ENCODE measurements at places on chromosomes 1 and 21. TPM values are rescaled to one million over a fixed set of nuclear protein-coding genes. Genes with fewer than 3 reads are reported as not detected.

Gene ARHGAP29
- not detected for total RNA-seq

Gene RRP1
- 27.8 TPM for total RNA-seq

Gene C1QB
- total RNA-seq, result not detected

Gene KRTAP19-3
- not detected for total RNA-seq

Gene WNT3A
- not detected for total RNA-seq

Gene FAM229A
- 33.7 TPM for total RNA-seq

Gene LEMD1
- not detected for total RNA-seq

Gene PTGFRN
- total RNA-seq, result 0.10 TPM

Gene PCSK9
- not detected for total RNA-seq

Gene BCL2L15
- total RNA-seq, result 1.3 TPM

Gene WNT4
- total RNA-seq, result not detected

Gene PLA2G2D
- total RNA-seq, result 1.7 TPM

Gene CCT3
- 106 TPM for total RNA-seq

Gene CCDC185
- total RNA-seq, result not detected

Gene CATSPERE
- 3.1 TPM for total RNA-seq

Gene TDRD10
- total RNA-seq, result not detected

Gene IGFN1
- not detected for total RNA-seq

Gene ALX3
- not detected for total RNA-seq

GRCh38 chr1:31368611-31369107, 4.2 kb downstream of the FABP3 start:
- no peak for DNase-seq

GRCh38 chr1:17309426-17310067, 1.6 kb downstream of the PADI4 start:
- DNase-seq, result no peak

DNA sequence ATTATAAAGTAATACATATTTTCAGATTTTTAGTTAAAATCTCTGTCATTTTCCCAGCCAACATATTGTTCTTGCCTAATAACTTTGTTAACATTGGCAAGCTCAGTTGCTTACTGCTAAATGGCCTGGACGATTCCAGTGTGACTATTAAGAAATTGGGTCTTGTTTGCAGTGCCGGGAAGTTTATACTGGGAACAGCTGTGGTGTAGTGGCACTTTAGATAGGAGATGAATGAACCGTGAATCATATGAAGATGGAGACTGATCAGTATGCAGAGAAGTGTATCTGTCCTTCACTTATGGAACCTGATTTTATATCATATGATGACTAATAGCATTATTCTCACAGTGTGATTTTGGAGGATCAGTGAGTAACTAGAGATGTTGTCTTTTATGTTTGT, 3.3 kb downstream of the CHRM3 start:
- no peak for DNase-seq

GRCh38 chr1:86618358-86618757, 71.5 kb downstream of the CLCA4 start:
- DNase-seq, result no peak

GRCh38 chr1:18724801-18725200, 94.2 kb downstream of the PAX7 start:
- no peak for DNase-seq

DNA sequence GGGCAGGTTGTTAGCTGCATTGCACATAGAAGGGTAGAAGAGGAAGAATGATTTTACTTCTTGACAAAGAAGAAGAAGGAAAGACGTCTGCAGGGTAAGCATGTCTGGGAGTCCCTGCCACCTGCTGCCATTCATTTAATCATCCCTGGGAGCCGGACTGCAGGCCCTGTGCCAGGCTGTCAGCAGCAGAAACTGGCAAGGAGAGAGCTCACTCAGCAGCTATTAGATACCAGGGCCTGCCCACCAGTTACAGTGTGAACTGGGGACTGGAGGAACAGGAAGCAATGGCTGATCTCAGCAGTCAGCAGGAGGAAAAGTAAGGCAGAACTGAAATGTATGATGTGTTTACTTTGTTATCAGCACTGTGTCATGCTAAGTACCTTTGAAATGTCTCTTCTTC, 75.7 kb upstream of the C1orf87 start:
- no peak for DNase-seq

DNA sequence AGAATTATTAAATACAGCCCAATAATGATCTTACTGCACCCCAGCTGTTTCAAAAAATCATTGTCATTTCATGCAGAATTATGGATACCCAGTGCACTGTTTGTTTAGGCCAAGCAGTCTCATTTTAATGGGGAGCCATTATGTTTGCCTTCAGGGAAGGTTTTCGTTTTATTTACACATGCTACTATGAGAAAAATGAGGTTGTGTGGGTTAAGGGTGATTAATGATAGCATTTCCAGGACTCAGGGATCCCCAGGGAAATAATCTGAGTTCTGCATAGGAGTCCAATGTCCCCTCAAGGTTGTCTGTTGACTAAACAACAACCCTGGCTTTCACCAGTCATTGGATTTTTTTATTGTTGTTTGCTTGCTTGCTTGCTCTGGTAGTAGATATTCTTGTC, 71.0 kb upstream of the ZP4 start:
- no peak for DNase-seq

DNA sequence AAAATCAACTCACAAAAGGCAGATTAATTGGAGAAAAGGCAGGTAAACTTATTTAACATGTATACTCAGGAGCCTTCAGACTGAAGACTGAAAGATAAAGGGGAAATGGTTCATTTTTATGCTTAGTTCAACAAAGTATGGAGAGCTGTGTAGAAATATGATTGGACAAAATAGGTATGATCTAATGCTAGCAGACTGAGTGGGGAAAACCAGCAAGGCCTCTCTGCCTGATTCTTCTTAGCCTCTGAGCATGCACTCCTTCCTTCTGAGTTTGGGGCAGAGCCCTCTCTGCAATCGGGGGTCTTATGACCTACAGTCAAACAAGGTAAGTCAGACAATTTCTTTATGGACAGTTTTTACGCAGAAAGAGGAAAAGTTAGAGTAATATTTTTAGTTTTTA, 38.8 kb upstream of the SUCO start:
- no peak for DNase-seq

DNA sequence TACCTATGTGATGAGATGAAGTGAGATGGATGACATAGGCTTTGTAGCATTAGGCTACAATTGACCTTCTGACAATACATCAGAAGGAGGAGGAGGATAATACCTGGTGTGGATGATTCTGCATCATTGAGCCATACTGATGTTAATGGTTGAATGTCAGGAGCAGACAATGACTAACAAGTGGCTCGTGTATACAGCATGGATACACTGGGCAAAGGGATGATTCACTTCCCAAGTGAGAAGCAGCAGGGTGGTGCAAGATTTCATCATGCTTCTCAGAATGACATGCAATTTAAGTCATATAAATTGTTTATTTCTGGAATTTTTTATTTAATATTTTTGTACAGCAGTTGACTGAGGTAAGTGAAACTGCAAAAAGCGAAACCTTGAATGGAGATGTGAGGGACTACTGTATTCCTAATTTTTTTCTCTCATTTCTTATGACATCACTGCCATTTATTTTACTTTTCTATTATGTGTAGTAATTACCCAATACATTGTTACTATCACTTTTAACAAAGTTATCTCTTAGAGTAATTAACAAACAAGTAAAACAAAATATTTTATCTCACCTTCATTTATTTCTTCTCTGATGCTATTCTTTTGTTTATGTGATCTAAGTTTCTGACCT, 34.4 kb upstream of the COP1 start:
- DNase-seq, result no peak

- no peak for DNase-seq
Observed at GRCh38 chr1:114466334-114467014, 44.5 kb downstream of the TRIM33 start.

DNA sequence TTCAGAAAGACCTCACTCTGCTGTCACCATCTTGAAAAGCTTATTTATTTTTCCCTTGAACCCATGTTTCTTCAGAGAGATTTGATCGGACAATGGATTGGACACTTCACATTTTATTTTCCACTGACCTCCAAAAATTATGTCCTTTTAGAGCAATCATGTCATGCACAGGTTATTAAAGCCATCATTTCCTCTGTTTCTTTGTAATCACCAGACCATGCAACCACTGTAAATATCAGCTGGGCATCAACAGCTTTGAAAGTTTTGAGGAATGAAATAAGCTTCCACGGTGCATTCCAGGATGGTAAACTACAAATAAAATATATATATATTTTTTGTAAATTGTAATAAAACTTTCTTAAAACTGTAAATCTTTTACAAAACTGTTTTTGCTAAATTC, 144.1 kb upstream of the ADAMTS5 start:
- DNase-seq, result no peak

- DNase-seq, result no peak
Observed at GRCh38 chr1:9374748-9375341, 82.2 kb downstream of the SPSB1 start.

DNA sequence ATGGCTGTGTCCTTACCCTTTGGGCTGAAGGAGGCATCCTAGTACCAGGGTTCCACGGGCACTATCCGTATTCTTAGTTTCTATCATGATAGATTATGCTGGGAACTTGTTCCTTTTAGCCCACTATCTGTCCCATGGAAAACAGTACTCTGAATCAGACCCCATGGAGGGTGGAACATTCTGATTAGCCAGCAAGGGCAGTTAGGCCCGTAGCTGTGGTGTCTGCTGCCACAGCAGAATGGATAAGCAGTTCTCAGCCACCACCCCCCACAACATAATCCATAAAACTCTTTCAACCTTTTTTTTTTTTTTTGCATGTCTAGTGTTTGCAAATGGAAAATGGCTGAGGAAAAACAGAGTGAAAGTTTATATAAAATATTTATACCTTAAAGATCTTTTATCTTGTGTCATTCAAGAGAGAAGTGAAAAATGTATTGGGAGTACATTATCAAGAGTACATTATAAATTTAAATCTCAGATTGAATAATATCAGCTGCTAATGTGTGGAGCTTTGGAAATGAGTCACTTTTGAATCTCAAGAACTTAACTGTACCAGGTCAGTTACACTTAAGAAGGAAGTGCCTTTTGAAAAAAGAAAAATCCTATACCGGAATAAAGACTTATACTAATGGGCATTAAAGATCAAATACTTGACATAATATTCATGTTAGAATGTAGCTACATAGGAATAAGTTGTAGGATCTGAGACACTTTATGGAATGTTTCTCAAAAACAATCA, 80.3 kb downstream of the NFIA start:
- DNase-seq, result no peak

GRCh38 chr1:6143395-6143794, 36.7 kb downstream of the CHD5 start:
- DNase-seq, result no peak

DNA sequence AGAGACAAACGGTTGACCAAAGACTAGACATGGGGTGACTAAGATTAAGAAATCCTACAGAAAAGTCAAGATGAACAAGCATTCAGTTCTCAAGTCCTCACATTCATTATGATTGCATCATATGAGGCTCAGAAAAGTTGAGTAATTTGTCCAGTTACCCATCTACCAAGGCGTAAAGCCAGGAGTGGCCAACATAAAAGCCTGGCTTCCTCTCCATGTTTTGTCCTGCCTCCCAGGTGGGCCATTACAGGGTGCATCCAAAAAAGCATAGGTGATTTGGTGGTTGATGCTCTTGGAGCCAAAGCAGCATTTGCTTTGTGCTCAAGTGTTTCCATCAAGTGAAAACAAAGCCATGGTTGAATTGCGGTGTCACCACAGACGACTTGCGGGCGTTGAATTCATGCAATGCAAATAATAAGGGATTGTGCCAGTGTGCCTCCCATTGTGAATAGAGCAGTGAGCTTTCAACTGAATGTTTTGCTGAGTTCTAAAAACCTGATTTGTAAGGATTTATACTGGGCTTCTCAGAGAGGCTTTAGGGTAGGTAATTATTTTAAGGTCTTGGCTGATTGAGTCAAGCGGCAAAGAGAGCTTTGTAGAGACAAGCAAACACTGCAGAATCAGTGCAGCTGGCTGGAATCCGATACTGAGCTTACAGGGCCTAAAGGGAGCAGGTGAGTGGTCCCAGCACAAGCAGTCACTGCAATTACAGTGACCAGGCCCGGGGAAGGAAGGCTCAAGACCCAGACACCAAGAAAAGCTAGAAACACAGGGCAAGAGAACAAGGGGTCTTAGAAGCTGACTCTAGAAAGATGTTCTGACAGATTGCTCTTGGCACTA, 54.1 kb downstream of the KCNJ15 start:
- DNase-seq, result no peak

DNA sequence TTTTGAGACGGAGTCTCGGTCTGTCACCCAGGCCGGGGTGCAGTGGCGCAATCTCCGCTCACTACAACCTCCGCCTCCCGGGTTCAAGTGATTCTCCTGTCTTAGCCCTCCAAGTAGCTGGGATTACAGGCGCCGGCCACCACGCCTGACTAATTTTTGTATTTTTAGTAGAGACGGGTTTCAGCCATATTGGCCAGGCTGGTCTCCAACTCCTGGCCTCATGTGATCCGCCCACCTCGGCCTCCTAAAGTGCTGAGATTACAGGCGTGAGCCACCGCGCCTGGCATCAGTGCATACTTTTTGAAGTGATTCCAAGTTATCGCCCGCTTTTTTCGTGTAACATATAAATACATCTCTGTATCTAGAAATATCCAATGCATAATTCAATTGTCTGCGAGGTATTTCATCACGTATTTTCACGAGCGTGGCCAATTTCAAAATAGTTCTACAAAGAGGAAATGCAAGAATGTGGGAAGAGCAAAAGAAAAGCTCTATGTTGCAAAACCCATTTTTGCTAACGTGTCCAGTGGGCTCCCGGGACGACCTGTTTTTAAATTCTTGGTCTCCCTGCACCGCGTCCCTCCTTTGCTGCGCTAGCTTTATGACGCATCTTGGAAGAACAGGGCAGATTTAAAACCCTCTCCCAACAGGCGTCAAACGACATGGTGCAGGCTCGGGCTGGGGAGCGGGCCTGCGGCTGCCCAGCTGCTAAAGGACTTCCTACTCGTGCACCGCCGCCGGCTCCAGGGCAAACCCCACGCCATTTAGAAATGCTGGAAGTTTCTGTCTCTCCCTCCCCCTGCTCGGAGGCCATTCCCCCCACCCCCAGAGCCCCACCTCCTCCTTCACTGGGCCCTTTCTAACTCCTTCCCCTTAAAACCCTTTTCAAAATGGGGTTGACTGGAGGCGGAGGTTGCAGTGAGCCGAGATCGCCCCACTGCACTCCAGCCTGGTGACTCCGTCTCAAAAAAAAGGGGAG, 923 bp upstream of the IFNGR2 start:
- peak; percentile 74 for DNase-seq

GRCh38 chr1:2352341-2352896, 38.9 kb downstream of the MORN1 start:
- DNase-seq, result no peak

- no peak for DNase-seq
Observed at GRCh38 chr1:201590474-201590873, 51.5 kb downstream of the NAV1 start.

GRCh38 chr1:109454497-109455133, 11.7 kb upstream of the SYPL2 start:
- no peak for DNase-seq

- DNase-seq, result peak; percentile 82
Observed at GRCh38 chr1:179079113-179079761, 2.6 kb upstream of the TOR3A start.
